ENCODE measurements at places on chromosomes 2 and 18.

GRCh38 chr18:12599543-12599942 lies 58.4 kb downstream of the SPIRE1 start:
- no peak for DNase-seq

- DNase-seq, result no peak
These were observed 388.6 kb upstream of the TNP1 start for GRCh38 chr2:217248312-217248935.

- no peak for DNase-seq
These were observed 47.3 kb downstream of the RFTN2 start for GRCh38 chr2:197628043-197628500.

GRCh38 chr2:169964740-169965139 lies 137.5 kb downstream of the UBR3 start:
- no peak for DNase-seq

GRCh38 chr18:3806656-3807055 lies 356.7 kb downstream of the TGIF1 start:
- no peak for DNase-seq

GRCh38 chr2:47945046-47945781 lies 38.9 kb upstream of the FBXO11 start:
- no peak for DNase-seq

GRCh38 chr2:27263287-27264252 lies 723 bp upstream of the SLC30A3 start:
- no peak for DNase-seq

DNA sequence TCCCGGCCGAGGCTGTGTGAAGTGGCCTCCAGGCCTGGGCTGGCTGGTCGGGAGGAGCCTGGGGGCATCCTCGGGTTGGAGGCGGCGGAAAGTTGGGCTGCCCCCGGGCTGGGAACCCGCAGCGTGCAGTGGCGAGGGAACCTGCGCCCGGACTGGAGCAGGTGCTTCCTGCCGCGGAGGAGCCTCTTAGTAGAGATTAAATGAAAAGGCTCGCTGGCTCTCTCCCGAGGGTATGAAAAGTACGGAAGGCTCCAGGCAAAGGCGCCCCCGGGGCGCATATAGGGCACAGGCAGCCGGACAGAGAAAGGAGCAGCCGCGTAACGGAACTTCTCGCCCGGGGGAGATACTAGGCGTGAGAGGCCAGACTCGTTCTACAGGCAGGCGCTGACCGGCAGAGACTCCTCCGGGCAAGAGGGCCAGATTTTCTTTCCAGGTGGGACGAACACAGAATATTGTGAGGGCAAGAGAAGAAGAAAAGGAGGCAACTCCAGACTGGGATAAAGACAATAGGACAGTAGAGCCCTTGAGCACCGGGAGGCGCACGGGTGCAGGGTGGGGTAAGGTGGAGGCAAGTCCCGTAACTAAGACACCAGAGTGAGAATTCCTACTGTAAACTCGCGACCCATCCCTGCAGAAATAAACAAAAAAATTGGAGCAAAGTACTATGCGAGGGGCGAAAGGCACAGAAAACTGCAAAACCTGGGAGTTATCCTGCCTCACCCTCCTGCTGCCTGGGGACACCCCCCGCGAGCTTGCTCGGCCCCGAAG lies 816 bp downstream of the CDH2 start:
- no peak for DNase-seq

DNA sequence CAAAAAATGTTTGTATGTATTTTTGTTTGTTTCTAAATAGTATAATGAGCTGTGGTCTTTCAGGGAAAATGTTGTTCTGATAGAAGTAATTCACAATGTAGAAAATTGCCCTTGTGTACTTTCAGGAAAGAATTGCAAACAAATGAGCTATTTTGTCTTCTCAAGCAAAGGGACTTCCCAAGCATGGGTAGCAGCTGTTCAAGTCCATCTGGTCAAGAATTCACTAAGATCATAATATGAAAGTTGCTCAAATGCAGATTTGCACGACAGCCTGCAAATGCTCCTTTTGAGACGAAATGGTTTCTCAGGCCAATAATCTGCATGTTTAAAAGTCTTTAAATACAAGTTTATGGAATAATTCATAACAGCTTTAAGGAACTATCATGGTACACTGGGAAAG lies 51.9 kb upstream of the HNMT start:
- DNase-seq, result no peak

DNA sequence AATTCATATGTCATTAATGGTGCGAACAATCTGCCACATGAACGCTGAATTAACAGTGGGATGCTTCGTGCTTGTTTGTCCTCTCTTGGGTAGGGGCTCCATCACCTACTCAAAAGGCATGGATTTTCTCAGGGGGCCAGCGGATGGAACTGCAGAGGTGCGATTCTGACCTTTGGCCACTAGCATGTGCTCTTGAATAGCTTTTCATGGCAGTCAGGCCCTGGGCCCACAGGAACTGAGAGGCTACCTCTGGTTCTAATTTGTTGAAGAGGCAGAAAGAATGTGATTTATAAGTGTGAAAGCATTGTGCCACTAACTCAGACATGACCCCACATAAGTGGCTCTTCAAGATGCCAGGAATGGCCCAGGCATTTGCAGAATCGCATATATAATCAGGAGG lies 283.2 kb downstream of the INSIG2 start:
- no peak for DNase-seq

DNA sequence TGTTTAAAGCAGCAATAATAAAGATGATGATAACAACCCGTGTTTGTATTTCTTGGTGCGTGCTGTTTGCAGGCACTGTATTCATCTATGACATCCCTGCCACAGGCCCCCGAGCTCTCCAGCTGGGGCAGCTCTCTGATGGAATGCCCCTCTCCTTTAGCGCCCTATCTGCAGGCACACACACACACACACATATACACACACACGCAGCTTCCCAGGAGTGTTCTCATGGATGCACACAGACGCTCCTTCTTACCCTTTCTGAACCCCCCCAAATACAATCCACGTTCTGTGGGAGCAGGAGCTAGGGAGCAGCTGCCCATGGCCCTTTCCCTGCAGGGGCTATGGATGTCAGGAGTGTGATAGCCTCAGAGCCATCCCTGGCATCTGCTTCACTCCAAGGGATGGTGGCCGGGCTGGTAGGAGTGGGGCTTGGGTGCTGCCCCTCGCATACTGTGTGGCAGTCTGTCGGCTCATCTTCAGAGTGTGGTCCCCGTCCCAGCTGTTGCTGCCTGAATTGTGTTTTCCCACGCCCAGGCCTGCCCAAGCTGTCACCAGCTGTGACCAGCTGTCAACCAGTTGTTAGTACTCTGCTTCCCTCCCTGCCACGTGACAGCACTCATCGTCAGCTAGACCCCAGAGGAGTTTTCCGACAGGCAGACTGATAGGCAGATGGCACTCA lies 50.8 kb upstream of the MYCN start:
- no peak for DNase-seq

DNA sequence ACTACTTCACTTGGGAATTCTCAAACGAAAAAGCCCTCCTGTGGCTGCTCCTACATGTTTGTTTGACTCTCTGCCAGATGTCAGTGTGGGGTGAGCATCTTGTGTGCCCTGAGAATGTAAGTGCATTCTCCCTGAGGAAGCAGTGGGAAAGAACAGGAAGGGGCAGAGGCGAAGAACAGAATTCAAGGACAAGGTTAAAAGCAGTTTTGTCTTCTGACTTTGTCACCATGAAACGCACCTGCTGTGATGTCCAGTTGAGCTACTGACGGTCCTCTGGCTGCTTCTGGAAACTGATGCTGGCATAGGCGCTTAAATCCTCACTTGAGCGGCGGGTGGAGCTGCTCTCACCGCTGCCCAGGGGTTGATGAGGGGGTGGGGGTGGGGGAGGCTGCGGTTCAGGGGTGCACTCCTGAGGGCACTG lies 4.9 kb downstream of the IRS1 start:
- no peak for DNase-seq

DNA sequence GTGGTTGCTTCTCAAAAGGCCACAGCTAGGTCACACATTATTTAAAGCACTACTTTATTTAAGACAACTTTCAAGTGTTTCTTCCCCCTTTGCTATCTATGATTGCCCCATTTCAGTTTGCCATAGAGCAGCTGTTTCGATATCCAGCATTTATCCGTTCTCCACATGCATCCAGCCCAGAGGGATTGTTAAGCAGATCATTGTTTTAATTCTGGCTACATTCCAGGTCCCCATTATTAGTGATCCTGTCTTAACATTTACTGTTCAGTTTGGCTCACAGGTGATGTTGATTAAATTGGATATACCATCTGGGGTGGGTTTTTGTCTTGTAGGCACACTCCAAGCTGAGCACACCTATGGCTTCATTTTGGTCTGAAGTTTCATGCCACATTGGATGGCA lies 638.7 kb downstream of the ZEB2 start:
- no peak for DNase-seq

GRCh38 chr18:48790869-48791635 lies 159.7 kb downstream of the SMAD7 start:
- no peak for DNase-seq

- DNase-seq, result no peak
These were observed 215.2 kb downstream of the SCG2 start for GRCh38 chr2:223386984-223387383.

GRCh38 chr2:85580206-85580605 lies 2.8 kb downstream of the VAMP8 start:
- no peak for DNase-seq

- no peak for DNase-seq
These were observed 210.5 kb upstream of the HDAC4 start for GRCh38 chr2:239611222-239611795.

DNA sequence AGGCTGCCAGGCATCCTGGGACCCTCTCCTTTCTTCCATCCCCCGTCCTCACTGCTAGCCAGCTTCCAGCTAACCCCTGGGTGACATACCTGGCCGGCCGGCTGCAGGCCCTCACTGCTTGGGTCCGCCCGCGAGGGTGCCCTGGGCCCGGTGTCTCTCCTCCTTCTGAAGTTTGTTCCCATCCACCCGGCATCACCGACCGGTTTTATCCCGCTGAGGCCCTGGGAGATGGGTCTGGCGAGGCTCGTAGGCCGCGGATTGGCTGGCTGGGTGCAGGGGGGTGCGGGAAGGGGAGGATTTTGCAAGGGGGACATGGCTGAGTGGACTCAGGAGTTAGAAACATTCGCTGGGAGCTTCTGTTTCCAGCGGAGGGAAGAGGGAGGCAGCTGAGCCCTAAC lies at the start of gene PAX8:
PAX8 (minus strand) TSS at position 180 of the 398 bp plus-strand sequence. CDS start 527 bp downstream, outside the sequence.
- no peak for DNase-seq

DNA sequence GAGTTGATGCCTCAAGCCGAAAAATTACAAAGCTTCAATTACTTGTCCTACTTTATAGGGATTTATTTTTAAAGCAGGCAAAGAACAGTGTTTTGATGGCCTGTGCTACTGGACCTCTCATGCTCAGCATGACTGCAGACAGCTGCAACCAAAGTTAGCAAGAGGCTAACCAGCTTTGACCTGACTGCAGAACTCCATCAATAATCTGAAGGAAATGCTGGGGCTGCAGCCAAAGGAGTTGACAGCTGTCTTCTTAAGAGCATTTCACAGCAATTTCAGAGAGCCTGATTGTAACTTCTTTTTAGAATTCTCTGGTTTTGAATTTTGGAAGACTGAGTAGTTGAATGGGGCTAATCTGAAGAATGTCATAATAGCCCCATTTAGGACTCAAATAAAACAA lies 46.5 kb upstream of the SESTD1 start:
- DNase-seq, result no peak

DNA sequence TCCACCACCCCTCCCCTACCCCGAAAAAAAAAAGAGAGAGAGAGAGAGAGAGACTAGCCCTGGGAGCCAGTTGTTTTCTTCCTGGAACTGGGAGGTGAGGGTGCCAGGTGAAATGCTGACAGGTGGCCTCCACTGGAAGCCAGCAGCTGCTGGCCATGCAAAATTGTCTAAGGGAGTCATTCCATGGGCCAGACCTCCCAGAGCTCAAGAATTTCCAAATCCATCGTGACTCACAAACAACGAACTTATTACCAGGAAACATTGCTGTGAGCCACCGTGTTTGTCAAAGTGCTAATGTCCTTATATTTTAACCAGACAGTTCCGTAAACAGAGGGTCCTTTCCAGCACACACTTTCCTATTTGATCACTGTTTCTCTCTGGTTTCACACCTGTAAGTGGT lies 68.5 kb upstream of the PID1 start:
- no peak for DNase-seq

GRCh38 chr2:119227346-119227745 lies 3.7 kb downstream of the STEAP3 start:
- DNase-seq, result no peak

DNA sequence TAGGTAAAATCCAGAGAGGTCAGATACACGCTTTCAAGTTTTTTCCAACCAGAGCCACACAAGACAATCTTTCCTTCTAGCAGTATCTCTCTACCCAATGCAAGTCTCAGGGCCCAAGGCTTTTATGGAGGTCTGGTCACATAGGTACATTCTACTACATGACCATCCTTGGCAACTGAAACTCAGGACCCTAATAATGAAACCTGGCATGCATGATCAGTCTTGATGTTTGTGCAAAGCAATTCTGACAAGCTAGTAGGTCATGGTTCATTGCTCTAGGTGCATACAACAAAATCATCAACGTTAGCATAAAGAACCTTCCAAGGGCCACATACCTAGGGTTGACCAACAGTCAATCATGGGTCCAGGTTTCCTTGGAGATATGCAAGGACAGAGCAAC lies 33.2 kb upstream of the CCDC88A start:
- DNase-seq, result no peak

GRCh38 chr2:217096474-217097225 lies 236.8 kb upstream of the TNP1 start:
- DNase-seq, result no peak

DNA sequence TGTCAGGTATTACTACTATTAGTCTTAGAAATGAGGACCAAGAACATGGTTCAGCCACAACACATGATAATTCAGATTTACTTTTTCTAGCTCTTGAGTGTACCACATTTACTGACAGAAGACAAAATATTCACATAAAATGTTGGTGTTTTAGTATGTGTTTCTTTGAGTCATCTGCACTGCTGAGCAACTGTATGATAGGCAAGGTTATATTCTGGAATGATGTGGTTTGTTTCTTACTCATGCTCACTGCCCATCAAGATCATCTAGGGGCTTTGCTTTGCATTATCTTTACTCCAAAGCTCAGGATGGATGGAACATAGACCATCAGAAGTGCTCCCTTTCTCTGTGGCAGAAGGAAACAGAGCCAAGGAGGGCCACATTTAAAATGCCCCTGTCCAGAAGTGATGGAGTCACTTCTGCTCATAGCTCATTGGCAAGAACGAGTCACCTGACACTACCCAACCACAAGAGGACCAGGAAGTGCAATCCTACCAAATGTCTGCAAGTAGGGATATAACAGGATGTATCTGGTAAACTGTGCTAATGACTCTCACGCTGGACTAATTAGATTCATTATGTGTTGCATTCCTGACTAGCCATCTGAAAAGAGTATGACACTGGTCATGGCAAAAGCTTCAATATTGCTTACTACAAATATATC lies 81.5 kb downstream of the DIS3L2 start:
- no peak for DNase-seq

- DNase-seq, result no peak
These were observed 559.9 kb upstream of the ID2 start for GRCh38 chr2:8121826-8122513.
